NAMALWA (cell line): ENCODE measurements at places on chromosomes 4 and X.

DNA sequence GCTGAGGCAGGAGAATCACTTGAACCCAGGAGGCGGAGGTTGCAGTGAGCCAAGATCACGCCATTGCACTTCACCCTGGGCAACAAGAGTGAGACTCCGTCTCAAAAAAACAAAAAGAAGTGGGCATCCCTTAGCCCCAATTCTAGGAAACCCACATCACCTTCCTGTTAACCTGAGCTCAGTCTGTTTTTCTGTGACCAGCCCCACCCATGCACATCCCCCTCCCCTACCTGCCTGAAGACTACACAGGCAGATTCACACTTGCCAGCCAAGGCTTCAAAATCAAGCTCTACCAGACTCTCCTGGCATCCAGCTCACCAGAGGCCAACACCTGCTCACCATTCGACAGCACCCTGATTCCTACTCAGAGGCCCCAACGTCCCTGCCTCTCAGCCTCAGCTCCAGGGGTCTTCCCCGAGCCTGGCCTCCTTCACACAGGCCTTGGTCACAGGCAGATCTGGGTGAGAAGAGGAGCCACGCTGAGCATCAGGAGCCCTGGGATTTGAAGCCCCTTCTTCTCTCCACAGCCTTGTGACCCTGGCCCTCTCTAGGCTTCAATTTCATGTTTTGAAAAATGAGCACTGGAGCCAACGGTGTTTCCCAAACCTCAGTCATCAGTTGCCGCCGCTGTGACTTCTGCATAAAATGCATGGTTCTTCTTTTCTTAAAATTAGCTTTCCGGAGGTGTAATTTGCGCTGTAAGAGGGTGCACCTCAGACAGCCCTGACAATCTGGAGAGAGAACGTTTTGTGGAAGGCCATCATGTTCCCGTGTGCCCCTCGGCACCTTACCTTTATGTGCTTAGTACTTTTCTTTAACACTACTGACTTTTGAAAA lies 47.3 kb downstream of the JAKMIP1 start:
- DNase-seq: no peak

- no peak for DNase-seq
Observed at GRCh38 chr4:727576-727975, 21.9 kb downstream of the PCGF3 start.

GRCh38 chrX:106037835-106038473 lies 573 bp downstream of the SERPINA7 start:
- no peak for DNase-seq

DNA sequence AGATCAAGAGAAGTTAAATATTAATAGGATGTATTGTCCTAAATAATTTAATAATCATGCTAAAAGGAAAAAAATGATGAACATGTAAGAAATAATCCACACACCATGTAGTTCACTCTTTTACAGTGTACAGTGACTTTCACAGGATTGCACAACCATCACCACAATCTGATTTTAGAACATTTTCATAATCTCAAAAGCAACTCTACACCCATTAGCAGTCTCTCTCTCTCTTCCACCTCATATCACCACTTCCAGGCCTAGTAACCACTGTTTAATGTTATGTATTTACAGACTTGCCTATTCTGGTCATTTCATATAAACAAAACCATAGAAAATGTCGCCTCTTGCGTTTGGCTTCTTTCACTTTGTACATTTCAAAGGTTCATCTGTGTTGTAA lies 153.4 kb downstream of the FSTL5 start:
- DNase-seq: no peak

GRCh38 chr4:87281603-87282002 lies 41.1 kb downstream of the HSD17B13 start:
- no peak for DNase-seq

DNA sequence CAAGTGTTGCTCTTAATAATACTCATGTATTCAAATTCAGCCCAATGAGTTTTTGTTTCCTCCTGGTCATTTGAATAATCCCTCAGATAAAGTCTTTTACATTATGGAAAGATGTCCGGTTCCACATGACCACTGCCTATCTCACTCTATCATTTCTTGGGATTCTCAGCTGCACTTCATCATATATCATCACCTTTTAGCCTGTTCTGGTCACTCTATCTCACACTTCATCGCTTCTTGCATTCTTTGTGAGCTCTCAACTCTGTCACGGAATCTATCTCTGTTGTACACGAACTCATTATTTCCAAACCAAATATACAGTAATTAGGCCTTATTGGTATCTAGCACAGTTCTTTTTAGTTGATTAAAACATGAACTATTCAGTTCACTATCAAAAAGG lies 126.9 kb upstream of the HAND2 start:
- DNase-seq: no peak

DNA sequence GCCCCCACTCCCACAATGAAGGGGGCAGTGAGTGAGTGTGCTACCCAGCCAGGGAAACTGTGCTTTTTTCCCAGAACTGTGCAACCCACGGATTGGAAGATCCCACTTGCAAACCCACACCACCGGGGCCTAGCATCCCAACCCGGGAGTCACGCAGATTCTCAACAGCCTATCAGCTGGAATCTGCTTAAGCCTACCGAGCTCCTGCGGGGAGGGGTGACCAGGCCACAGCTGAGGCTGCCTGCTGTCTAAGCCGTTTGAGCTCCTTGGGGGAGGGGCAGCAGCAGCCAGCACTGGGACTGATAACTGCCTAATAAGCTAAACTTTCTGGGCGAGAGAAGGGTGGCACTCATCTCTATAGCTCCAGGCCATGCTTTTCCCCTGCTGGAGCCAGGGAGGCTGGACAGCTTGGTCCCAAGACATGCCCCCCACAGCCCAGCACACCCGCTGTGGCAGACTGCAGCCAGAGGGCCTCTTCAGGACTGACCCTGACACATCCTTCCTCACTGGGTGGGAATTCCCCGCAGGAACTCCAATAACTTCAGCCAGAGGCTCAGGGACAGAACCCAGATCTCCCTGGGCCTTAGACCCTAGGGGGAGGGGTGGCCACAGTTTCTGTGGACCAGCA lies 161.3 kb upstream of the MAGEB18 start:
- no peak for DNase-seq

GRCh38 chrX:74160358-74160757 lies 143.6 kb upstream of the ZCCHC13 start:
- DNase-seq: no peak

- DNase-seq: no peak
Observed at GRCh38 chr4:26372076-26372475, 51.3 kb downstream of the RBPJ start.

DNA sequence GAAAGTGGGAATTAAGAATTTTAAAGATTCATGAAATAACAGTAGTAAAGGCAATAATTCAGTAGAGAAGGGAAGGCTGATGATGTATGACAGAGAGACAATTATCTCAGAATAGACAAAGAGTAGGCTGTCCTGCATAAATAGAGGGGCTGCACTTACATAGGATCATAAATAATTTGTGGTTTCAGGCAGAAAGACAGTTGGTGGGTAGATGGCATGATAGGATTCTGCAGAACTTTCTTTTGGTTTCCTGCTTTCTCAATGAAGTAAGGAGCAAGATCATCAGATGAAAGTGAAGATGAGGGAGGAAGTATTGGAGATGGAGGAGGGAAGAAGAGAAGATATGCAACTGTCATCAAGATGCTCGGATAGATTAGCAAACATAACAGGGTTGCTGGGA lies 604.9 kb upstream of the ZFP42 start:
- no peak for DNase-seq

- DNase-seq: no peak
Observed at GRCh38 chr4:137389911-137390520, 142.3 kb downstream of the PCDH18 start.

DNA sequence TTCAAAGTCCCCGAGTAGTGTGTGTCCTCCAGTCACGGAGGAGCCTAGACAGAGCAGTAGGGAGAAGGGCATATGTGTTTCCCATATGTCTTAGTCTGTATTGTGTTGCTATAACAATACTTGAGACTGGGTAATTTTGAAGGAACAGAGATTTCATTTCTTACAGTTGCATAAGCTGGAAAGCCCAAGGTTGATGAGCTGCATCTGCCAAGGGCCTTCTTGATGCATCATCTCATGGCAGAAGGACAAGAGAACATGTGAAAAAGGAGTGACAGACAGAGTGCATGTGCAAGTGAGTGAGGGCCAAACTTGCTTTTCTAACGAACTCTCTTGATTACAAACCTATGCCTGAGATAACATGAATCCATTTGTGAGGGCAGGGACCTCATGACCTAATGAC lies 243.4 kb downstream of the ARHGAP10 start:
- no peak for DNase-seq

- no peak for DNase-seq
Observed at GRCh38 chr4:6087669-6088341, 69.6 kb upstream of the C4orf50 start.

DNA sequence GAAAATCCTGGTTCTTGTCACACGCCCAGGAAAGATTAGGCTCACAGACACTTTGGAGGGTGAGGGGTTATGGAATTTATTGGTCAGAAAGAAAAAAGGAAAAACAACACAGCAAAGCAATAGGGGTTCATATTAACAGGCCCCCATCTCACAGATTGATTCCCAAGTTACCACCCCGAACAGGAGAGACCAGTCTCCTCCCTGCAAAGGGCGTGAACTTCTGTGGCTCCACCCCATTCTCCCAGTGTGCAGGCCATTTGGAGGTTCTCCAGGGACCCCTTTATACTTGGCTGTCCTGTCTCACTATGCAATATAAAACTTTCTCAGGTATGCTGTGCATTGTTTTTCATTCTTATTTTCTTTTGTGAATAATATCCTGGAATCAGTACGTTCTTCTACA lies 7.4 kb downstream of the FGF2 start:
- no peak for DNase-seq

DNA sequence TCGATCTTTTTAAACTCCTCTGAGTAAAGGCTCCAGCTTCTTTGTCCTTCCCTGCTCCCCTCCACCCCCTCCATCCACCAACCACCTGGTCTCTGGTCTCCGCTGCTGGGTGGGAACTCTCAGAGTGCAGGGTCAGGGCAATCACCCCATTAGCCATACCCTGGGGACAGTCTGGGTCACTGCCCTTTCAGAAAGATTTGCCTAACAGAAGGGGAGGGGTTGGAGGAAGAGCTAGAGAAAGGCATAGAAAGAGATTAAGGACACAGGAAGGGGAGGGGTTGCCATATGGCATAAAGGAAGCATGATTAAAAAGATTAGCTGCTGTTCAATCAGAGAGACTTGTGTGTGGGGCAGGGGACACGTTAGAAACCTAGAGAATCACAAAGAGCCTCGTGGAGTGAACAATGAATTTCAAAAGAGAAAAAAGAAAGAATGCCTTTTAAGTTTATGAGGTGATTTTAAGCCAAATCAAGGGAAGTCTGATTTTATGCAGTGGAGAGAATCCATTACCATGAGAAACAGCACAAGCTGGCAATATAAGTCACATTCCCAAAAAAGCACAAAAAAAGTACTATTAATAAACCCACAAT lies 115.5 kb upstream of the ACSL4 start:
- DNase-seq: no peak

DNA sequence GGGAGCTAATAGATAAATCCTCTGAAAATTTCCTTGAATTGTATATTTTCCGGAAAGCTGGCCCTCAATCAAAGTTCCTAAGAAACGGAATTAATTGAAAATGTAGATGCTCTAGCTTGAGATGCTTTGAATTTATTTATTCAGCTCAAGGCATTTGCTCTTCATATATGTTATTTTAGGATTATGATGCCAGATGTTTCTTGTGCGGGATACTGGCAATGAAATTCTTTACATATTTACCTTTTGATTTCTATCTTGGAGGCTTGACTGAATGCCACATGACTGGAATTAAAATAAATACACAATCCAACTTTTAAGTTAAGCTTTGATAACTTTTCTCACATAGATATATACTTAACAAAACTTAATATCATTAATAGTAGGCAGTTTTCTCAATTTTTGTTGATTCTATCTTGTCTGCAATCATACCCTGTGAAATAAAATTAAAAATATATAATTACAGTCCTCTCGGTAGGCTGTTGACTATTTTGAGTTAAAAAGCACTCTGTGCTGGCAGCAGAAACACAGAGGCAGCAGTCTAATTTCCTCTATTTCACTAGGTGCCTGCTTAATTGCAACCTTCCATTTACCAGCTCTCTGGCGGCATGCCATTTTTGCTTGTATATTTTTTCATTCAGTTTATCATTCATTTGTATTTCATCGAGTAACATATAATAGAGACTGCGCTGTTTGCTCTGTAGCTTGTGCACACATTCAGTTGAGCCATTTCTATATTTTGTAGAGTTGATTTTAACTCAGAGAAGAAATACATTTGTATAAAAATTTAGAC lies 991.5 kb downstream of the ADGRL3 start:
- DNase-seq: no peak

GRCh38 chrX:10259716-10260115 lies 102.9 kb downstream of the CLCN4 start:
- DNase-seq: no peak

GRCh38 chrX:23826653-23827052 lies 43.7 kb downstream of the SAT1 start:
- DNase-seq: no peak

- no peak for DNase-seq
Observed at GRCh38 chrX:133482056-133482952, 67.0 kb upstream of the GPC4 start.
